ENCODE measurements at places on chromosomes 6 and 20. TPM values are rescaled to one million over a fixed set of nuclear protein-coding genes. Genes with fewer than 3 reads are reported as not detected.

Gene SYCP2L
- total RNA-seq: 9.7 TPM

Gene PGBD1
- 11.6 TPM for total RNA-seq

DNA sequence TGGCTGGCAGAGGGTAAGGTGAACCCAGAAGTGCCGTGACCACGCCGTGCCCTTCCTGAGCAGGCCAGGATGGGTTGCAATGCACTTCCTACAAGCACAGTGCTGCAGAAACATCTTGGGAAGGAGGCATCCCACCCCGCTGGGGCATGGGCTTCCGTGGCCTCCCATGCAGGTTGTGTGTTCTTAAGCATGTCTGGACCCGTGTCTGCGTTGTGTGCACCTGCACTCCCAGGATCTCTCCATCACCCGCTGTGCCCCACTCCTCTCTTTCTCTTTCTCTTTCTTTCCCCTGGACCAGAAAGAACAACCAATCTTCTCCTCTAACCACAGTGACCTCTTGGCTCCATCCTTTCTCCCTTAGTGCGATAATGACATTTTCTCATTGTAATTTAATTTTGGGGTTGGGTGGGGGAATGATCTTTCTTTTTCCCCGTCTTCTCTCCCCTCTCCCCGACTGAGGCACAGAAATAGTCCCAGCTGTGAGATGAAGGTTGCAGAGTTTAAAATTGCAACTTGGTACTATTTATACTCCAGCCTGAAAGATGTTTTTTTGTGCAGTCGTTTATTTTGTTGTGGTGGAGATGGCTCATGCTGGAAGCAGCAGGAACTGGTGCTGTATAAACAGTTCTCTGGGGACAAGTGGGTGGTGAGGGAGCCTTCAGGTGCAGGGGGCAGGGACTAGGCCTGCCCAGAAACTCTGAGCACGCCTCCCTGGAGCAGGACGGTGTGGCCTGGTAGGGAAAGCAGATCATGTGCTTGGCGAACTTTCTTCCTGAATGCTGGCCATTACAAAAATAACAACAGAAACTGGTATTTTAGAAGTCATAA, 20.5 kb downstream of the BCAS4 start:
- H3K4me3 ChIP-seq: no peak overlapping the region
- no peak for DNase-seq
- H3K27me3 ChIP-seq: no peaks in the 10 kb centered on the region
- H3K27ac ChIP-seq: no peak overlapping the region

- DNase-seq: no peak
- no peaks in the 10 kb centered on the region for H3K27me3 ChIP-seq
- H3K4me3 ChIP-seq: no peak overlapping the region
- H3K4me1 ChIP-seq: no peaks in the 10 kb centered on the region
- no peak overlapping the region for H3K27ac ChIP-seq
- no peaks in the 10 kb centered on the region for H3K36me3 ChIP-seq
Measured at GRCh38 chr6:90175627-90176538, 120.8 kb downstream of the BACH2 start.

GRCh38 chr6:139520321-139520768, 145.9 kb upstream of the CITED2 start:
- no peak overlapping the region for H3K4me3 ChIP-seq
- H3K27ac ChIP-seq: no peak overlapping the region
- peaks cover 29% of the 10 kb centered on the region for H3K4me1 ChIP-seq
- H3K27me3 ChIP-seq: no peaks in the 10 kb centered on the region

- H3K4me1 ChIP-seq: no peaks in the 10 kb centered on the region
- no peak for DNase-seq
- H3K4me3 ChIP-seq: no peak overlapping the region
- H3K27ac ChIP-seq: no peak overlapping the region
- H3K36me3 ChIP-seq: no peaks in the 10 kb centered on the region
- no peaks in the 10 kb centered on the region for H3K27me3 ChIP-seq
Measured at GRCh38 chr6:75024828-75025227, 181.0 kb downstream of the COL12A1 start.

DNA sequence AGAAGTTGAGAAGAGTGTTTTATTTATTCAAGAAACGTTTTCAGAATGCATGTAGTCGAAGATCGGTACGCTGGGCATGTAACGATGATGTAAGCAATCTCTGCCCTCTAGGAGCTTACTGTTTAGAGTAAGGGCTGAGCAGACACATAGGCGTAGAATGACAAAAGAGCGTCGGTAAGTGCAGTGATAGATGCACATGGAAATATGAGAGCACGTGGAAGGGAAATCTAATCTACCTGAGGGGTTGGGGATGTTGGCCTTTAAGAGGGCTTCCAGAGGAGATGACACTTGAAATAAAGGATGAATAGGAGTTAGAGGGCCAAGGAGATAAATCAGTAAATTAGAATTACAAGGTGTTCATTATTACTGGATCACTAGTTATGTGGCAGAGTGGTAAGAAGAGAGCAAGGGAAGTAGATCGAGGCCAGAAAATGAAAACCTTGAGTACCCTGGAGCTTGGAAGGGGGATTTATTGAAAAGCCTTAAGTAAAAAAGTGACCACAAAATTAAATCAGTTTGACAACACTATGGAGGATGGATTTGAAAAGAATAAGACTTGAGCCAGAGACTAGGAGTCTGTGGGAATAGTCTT, 782 bp downstream of the TRMT11 start:
- peak; percentile 50 for DNase-seq
- peak overlapping the region; percentile 77 for H3K4me3 ChIP-seq
- H3K4me1 ChIP-seq: peaks cover 32% of the 10 kb centered on the region
- H3K27me3 ChIP-seq: no peaks in the 10 kb centered on the region

DNA sequence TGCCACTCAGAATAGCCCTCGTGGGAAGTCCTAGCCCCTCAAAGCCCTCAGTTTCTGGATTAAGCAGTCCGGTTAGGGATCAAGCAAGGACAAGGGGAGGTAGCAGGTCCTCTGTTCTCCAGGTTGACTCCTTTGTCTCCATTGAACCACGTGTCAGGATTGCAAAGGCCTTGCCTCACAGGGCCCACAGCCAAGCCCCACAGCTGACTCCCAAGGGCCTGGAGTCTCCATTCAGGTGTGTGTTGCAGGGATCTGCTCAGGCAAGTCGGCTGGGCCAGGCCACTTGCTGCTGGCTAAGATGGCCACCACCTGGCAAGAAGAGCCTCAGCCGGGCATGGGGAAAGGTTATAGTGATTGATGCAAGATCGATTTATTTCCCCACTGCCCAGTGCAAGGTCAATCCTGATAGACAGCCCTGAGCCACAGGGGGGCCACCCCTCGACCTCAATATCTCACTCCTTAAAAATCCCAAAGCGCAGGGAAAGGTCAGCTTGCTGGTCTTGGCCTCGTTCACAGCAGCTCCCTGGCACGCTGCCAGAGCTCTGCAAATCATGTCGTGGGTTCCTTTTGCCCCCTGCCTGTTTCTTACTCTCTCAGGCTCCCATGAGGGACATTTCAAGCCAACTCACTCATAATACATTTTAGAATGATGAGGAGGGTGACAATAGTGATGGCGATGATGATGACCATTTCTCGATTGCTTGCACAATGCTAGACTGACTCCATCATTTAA, 75.9 kb downstream of the EDN3 start:
- no peak overlapping the region for H3K4me3 ChIP-seq
- no peaks in the 10 kb centered on the region for H3K36me3 ChIP-seq
- DNase-seq: no peak
- H3K27me3 ChIP-seq: peaks cover 26% of the 10 kb centered on the region
- H3K4me1 ChIP-seq: no peaks in the 10 kb centered on the region

DNA sequence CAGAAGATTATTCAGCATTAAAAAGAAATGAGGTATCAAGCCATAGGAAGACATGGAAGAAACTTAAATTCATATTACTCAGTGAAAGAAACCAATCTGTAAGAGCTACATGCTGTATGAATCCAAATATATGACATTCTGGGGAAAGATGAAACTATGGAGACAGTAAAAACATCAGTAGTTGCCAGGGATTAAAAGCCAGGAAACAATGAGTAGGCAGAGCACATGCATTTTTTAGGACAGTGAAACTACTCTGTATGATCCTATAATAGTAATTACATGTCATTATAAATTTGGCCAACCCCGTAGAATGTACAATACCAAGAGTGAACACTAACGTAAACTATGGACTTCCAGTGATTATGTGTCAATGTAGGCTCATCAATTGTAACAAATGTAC, 92.8 kb upstream of the RNF217 start:
- DNase-seq: no peak
- H3K4me1 ChIP-seq: no peaks in the 10 kb centered on the region
- H3K36me3 ChIP-seq: no peaks in the 10 kb centered on the region
- H3K27ac ChIP-seq: no peak overlapping the region
- no peaks in the 10 kb centered on the region for H3K27me3 ChIP-seq

- no peaks in the 10 kb centered on the region for H3K36me3 ChIP-seq
- no peaks in the 10 kb centered on the region for H3K27me3 ChIP-seq
- no peak overlapping the region for H3K27ac ChIP-seq
- H3K4me1 ChIP-seq: no peaks in the 10 kb centered on the region
- no peak overlapping the region for H3K4me3 ChIP-seq
- no peak for DNase-seq
Measured at GRCh38 chr6:86707545-86708120, 229.7 kb upstream of the HTR1E start.

GRCh38 chr6:27806981-27807440, 105.2 kb downstream of the OR2B2 start:
- peak overlapping the region; percentile 82 for H3K27ac ChIP-seq
- H3K36me3 ChIP-seq: no peaks in the 10 kb centered on the region
- H3K4me3 ChIP-seq: peak overlapping the region; percentile 70
- H3K27me3 ChIP-seq: no peaks in the 10 kb centered on the region
- peak; percentile 64 for DNase-seq
- H3K4me1 ChIP-seq: peaks cover 18% of the 10 kb centered on the region

Measured in A673 (cell line).